ENCODE measurements at places on chromosomes 1 and 21.

- no peak for DNase-seq
These were observed 14.4 kb upstream of the IFI6 start for GRCh38 chr1:27686223-27686990.

- DNase-seq: no peak
These were observed 7.5 kb downstream of the HPCAL4 start for GRCh38 chr1:39683591-39684312.

DNA sequence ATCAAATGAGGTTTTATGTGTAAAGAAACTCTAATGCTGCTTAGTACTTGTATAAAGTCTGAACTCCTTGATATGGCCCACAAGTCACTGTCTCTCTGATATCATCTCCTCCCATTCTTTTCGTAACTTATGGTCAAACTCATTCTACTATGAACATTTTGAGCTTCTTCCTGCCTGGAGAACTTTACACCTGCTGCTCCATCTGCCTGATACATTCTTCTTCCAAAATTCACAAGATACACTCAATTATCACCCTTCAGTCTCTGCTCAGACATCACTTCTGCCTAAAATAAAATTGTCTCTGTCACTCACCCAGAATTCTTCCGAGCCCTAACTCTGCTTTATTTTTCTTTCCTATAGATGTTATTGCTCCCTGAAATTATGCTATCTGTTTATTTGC, 192.8 kb upstream of the LYPLAL1 start:
- no peak for DNase-seq

- no peak for DNase-seq
These were observed 348.2 kb upstream of the DUSP10 start for GRCh38 chr1:222090103-222090502.

GRCh38 chr1:162696286-162696862, 64.1 kb downstream of the DDR2 start:
- DNase-seq: no peak

GRCh38 chr1:229495782-229496181, 12.4 kb downstream of the NUP133 start:
- no peak for DNase-seq

- no peak for DNase-seq
These were observed at the start of gene TPTE for GRCh38 chr21:10521091-10521598. Gene TPTE, plus strand, starts transcription at chr21:10521583. Its CDS starts 17,141 bp downstream, at chr21:10538724.

- no peak for DNase-seq
These were observed 63.1 kb upstream of the KLHDC7A start for GRCh38 chr1:18417316-18418269.

GRCh38 chr1:113855630-113856400, 15.7 kb downstream of the PTPN22 start:
- DNase-seq: no peak

DNA sequence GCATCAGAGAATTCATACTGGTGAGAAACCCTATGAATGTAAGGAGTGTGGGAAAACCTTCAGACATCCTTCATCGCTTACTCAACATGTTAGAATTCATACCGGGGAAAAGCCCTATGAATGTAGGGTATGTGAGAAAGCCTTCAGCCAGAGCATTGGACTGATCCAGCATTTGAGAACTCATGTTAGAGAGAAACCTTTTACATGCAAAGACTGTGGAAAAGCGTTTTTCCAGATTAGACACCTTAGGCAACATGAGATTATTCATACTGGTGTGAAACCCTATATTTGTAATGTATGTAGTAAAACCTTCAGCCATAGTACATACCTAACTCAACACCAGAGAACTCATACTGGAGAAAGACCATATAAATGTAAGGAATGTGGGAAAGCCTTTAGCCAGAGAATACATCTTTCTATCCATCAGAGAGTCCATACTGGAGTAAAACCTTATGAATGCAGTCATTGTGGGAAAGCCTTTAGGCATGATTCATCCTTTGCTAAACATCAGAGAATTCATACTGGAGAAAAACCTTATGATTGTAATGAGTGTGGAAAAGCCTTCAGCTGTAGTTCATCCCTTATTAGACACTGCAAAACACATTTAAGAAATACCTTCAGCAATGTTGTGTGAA, 12.8 kb downstream of the ZFP69B start:
- no peak for DNase-seq

GRCh38 chr1:54989968-54990810, 8.5 kb upstream of the BSND start:
- DNase-seq: no peak

- no peak for DNase-seq
These were observed 907.7 kb downstream of the LTN1 start for GRCh38 chr21:28084951-28085350.

GRCh38 chr1:162587347-162587746, 25.8 kb downstream of the UAP1 start:
- no peak for DNase-seq

DNA sequence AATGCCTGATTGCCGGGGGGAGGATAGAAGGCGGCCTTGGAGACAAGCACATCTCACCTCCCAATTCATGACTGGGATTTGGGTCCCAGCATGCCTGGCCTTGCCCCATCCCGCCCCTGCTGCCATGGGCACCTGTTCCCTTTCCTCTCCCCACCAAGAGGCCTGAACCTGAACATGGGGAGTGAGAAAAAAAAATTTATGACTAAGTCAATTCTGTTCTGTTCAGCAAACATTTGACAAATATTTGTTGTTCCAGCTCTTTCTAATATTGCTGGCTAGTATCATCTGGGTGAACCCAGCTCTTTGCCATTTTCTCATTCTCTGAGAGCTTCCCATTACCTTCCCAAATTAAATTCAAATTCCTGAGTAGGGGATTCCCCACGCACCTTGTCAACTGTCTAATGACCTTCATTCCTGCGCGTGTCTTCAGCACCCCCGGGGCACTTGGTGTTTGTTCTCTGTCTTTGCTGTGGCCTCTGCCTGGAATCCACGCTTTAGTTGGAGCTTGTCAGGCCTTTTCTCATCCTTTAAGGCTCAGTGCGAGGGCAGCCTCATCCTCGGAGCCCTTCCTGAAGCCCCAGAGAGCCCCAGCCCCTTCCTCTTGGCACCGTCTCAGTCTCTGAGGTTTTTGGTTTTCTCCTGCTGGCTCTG, 42.8 kb downstream of the ARHGEF10L start:
- DNase-seq: no peak

DNA sequence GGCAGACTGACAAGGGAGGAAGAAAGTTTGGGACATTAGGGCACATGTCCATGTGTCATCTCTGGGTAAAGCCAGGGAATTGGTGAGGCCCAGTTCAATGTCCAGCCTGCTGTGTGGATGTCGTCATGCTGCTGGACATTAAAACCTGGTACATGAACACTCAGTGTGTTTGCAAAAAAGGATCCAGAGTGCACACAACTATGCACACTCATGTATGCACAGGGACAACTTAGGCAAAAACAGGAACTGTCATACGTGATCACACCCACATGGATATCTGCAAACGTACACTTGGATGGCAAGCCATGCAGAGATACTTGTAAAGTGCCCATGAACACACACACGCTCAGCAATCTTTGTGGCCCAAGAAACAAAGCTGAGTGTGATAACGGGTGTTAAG, 47.9 kb upstream of the NEK2 start:
- no peak for DNase-seq

- DNase-seq: no peak
These were observed 203.3 kb downstream of the PTPRU start for GRCh38 chr1:29439615-29440014.

- no peak for DNase-seq
These were observed 69.6 kb downstream of the SDCCAG8 start for GRCh38 chr1:243325305-243325890.

- no peak for DNase-seq
These were observed 4.1 kb downstream of the KRTAP13-4 start for GRCh38 chr21:30434033-30434631.

DNA sequence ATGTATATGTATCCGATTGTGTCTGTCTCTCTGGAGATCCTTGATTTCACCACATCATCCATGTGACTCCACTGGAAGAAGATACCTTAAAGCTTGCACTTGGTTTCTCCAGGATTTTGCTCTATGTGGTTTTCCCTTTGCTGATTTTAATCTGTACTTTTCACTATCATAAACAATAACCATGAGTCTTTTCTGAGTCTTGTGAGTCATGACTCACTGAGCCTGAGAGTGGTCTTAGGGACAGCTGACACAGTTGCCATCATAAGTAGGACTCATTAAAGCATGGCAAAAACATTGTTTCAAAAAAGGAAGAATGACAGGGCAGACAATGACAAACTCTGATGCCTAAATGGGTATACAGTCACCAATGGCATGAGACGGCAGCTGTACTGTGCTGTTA, 226.2 kb downstream of the AKT3 start:
- DNase-seq: no peak

DNA sequence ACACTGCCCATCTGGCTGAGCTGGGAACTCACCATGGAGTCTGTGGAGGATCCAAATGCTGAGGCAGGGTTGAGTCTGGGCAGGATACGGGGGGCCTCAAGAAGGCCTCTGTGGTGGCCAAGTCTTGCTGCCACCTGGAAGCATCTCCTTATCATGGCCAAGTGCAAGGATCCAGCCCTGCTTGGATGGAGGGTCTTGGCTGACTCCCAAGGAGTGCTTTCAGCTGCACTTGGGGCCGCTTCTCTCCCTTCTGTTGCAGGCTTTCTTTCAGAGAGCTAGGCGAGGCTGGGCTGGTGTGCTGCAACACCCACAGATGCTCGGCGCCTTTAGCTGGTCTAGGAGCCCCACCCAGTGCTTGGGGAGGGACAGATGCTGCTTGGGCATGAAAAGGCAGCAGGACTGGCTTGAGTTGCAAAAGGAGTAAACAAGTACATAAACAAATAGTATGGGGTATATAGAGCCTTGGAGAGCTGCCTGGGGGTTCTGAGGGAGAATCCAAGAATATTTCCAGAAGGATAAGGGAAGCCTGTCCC, at the start of gene THEM5:
THEM5 (minus strand) TSS at position 302 of the 533 bp plus-strand sequence; CDS start at position 155, 147 bp downstream.
- no peak for DNase-seq

DNA sequence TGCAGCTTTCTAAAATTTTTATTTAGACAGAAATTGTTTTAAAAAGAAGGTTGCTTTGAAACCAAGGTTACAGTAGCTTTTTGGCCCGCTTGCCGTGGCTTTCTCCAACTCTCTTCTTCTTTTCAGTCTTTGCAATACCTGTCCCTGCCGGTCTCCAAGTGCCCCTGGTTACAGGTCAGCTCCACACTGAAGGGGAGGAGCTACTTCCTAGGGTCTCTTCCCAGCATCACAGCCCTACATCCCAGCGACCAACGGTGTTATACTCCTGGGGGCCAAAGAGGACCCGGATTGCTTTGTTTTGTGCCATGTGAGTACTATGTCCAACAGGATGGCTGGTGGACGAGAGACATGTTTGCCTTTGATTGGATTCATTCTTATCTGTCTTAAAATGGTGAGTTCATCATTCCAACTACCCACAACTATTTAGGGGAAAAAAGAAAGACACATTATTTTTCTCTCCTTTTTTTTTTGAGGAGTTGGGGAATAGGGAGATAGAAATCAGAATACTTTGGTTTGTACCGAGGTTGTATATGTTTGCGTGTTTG, at the start of gene FNDC7:
FNDC7 (plus strand) TSS at position 303 of the 545 bp plus-strand sequence; CDS start at position 329, 26 bp downstream.
- no peak for DNase-seq
